NCI-H2171 treated with DMSO at 0.1 percent for 48 hours (cell line): ENCODE measurements at places on chromosomes 5 and 9.

DNA sequence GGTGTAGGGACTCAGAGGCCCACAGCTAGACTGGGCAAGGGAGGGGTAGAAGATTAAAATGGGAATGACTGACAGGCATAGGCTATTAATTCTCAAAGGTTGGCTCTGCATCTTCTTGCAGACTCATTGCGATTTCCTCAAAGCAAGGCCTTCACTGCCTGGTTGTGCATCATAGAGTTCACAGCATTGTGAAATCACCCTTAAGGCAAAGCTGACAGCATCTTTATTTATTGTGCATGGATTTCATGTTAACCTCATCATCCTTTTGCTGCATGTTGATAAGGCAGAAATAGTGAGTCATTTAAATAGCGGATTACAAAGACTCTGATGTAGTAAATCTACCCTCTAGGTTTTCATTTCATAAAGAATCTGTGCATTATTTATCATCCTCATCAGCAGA lies 13.6 kb upstream of the PALM2AKAP2 start:
- DNase-seq: no peak

GRCh38 chr5:27598576-27598975 lies 560.2 kb upstream of the CDH9 start:
- no peak for DNase-seq

DNA sequence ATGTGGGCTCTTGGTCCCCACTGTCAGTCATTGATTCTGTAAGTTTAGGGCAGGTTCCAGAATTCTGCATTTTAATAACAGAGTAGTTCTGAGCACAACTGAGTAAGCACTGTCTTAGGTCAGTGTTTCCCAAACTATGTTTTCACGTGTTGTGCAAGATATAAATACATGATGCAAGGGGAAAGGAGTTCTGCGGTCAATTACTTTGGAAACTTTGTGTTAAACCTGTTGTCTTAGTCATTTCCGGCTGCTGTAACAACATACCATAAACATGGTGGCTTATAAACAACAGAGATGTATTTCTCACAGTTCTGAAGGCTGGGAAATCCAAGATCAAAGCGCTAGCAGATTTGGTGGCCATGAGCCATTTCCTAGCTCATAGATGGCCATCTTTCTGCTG lies 69.8 kb downstream of the EQTN start:
- no peak for DNase-seq

GRCh38 chr5:149667084-149667828 lies 62.9 kb upstream of the PPARGC1B start:
- peak; percentile 1 for DNase-seq

GRCh38 chr5:61283471-61283870 lies 48.6 kb upstream of the ZSWIM6 start:
- DNase-seq: no peak

DNA sequence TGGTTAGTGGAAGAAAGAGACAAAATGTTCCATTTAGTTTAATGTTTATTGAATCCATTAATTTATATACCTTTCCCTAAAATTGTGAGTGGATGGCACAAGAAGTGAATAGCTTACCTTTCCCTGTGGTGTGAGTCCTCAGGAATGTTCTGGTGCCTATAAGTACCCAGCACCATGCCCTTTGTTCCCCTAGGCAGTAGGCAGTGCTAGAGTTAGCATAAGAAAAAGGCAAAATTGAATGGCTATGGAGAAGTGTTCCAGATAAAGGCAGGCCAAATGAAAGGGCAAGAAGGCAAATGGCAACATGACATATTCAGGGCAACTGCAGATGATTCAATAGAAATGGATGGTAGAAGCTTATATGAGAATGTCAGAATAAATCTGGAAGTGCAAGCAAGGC lies 370.8 kb upstream of the PTGER4 start:
- DNase-seq: no peak

- no peak for DNase-seq
These were observed 274.3 kb downstream of the HTR1A start for GRCh38 chr5:63687854-63688516.

GRCh38 chr5:157575381-157576020 lies at the start of gene ADAM19:
ADAM19 (minus strand) TSS chr5:157575775; CDS start chr5:157575696, 79 bp downstream.
- DNase-seq: peak; percentile 48

DNA sequence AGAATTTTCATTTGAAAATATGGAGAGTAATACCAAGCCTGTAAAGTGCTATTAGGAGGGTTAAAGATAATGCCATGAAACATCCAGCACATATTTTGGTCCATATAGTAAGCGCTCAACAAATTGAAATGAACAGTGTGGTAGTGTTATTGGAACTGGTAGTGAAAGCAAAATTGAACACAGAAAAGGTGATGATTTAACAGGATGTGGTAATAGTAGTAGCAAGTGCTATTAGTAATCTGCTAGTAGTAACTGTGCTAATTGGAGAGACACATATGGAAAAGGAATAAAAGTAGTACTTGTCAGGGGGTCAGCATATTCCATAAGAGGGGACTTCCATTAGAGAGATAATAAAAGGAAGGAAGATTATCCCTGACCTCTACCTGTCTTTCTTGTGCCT lies 187.3 kb downstream of the HTR1A start:
- no peak for DNase-seq

DNA sequence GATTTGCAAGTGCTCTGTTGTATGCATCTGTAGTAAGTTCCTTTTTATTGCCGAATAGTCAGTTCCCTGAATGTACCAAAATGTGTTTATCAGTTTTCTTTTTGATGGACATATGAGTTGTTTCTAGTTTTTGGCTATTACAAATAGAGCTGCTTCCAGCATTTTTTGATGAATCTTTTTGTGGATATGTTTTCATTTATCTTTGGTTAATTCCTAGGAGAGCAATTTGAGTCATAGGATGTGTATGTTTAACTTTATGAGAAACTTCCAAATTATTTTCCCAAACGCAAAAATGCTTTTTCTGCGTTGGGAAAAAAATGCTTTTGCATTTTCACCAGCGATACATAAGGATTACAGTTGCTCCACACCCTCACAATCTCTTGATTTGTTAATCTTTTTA lies 287.7 kb downstream of the FER start:
- DNase-seq: no peak

DNA sequence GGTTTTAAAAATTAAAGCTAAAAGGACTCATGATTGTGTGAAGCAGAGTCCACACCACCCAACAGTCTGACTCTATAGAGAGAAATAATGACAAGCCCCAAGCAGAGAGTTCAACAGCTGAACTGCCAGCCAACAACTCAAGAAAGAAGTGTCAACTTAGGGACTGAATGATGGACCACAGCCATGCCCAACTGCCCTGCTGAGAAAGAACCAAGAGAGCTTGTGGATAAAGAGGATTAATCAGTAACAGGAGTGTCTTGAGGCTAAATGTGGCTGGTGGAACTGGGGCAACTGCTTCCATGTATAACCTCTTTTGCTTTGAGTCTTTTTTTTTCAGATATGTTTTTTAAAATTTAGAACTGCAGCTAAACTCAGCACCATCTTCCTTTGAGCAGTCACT lies 109.3 kb downstream of the HSD17B3 start:
- DNase-seq: no peak

DNA sequence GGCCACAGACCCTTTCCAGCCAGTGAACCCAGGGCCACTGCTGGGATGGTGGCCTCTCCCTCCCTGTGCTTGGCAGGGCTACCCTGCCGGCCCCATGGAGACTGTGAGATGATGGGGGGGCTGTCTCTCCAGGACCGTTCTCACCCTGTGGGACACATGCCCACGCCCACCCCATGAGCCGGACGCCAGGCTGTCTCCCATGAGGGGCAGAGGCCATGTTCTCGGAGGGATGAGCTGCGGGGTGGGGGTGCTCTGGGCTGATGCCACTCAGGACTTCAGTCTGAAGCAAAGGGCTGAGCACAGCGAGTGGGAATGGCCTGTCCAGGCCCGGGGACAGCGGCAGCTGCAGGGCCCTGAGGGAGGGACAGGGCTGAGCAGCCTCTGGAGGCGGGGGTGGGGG lies 88.9 kb downstream of the KCNT1 start:
- DNase-seq: no peak

DNA sequence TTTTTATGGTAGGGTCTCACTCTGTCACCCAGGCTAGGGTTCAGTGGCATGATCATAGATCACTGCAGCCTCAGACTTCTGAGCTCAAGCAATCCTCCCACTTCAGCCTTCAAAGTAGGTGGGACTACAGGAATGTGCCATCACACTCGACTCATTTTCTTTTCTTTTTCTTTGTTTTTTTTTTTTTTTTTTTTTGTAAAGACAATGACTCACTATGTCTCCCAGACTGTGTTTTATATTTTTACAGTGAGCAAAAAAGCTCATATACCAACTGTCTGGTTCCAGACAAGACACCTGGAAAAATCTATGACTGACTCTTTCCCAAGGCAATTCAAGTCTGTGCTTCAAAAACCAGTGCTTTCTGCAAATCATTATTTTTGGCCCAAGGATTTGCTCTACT lies 10.8 kb upstream of the FOXD1 start:
- no peak for DNase-seq

GRCh38 chr5:58404734-58405133 lies 55.2 kb downstream of the PLK2 start:
- DNase-seq: no peak

DNA sequence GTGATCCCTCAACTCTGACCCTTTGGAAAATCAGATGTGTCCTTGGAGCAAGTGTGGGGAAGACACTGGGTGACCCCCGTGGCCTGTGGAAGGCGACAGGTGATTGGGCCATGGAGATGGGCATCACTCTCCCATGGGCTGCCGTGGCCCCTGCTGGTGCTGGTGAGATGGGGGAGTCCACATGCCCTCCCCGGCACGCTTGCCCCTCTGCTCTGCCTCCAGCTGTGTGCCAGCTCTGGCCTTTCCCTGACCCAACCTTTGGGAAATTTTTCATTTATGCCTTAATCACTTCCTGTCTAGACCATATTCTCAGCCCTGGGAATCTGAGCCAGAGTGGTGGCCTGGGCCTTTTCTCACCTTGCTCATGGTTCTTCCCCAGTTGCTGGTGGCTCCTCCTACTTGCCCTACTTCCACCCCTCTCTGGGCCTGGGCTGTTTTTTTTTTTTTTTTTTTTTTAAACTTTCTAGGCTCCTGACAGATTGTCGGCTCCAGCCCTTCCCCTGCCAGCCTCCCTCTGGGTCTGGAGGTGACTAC lies 56.6 kb downstream of the RGS3 start:
- no peak for DNase-seq

- DNase-seq: no peak
These were observed 114.9 kb downstream of the MLLT3 start for GRCh38 chr9:20507431-20507830.

- peak; percentile 12 for DNase-seq
These were observed 120.0 kb upstream of the ACOT12 start for GRCh38 chr5:81513982-81514381.

- DNase-seq: no peak
These were observed 377.6 kb downstream of the DNAH5 start for GRCh38 chr5:13566871-13567339.

DNA sequence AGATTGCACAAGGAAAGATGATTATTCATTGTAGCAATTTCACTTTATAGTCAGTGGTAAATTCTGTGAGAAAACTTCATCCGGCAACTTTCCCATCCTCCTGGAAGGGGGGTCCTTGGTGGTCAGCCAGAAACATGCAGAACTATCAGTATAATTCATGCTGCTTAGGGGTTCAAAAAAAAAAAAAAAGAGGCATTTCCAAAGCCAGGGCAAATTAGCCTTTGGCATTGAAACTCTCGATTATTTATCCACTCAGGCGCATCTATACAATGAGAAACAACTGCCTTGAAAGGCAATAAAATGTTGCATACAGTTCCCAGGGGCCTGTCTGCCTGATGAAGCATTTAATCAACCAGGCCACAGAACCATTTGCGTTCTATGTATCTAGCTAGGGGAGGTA lies 263.3 kb downstream of the TMEM167A start:
- no peak for DNase-seq

DNA sequence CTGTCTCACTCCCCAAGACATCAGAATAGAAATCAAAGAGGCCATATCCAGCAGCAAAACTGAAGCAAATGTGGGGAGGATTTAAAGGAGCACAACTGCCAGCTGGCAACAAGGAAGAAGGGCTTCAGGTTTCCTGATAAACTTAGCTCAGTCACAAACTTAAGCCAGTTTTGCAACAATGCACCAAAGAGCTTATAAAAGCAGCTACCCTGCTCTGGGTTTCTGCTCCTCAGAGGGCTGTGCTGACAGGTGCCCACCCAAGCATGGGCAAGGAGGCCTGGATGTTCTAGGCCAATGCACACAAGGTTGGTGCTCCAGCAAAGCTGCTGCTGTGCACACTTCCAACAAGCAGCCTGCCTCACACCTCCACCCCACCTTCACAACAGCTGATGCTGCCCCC lies 132.9 kb downstream of the SIL1 start:
- no peak for DNase-seq

DNA sequence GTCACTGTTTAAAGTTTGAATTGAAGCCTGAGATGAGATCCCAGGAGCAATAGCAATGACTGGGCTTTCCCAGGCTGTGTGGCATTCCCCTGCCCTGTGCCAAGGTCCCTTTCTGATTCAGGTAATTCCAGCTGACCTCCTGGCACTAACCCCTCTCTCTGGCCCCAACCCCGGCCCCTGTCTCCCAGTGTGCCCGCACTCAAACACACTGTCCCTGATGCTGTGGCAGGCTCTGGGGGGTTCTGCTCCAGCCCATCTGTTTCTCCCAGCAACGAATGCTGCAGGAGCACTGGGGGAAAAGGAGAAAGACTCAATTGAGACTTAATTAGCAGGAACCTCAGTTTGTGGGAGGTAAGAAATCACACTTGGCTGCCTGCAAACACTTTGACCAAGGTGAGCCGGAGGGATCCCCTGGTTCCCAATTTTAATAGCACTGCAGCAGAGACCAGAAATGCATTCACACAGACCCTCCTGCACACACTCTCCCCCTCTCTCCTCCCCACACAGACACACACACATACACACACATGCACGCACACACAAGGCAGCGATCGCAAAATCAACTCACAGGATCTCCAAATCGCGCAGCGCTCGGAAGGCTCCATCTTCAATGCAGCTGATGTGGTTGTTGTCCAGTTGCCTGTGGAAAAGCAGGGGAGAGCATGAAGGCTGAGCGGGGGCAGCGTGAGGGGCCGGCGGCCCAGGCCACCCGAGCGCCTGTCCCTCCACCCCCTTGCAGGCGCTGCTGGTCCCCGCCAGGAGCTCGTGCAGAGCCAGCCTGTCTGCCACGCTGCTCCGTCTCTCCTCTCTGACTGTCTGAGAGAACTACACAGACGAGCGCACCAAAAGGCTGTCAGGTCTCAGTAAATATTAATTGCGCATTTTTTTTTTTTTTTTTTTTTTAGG lies 265.1 kb upstream of the PANK3 start:
- no peak for DNase-seq

- no peak for DNase-seq
These were observed 402.7 kb upstream of the TNC start for GRCh38 chr9:115520646-115521045.
